8988T (cell line): ENCODE measurements at places on chromosomes 4 and X.

DNA sequence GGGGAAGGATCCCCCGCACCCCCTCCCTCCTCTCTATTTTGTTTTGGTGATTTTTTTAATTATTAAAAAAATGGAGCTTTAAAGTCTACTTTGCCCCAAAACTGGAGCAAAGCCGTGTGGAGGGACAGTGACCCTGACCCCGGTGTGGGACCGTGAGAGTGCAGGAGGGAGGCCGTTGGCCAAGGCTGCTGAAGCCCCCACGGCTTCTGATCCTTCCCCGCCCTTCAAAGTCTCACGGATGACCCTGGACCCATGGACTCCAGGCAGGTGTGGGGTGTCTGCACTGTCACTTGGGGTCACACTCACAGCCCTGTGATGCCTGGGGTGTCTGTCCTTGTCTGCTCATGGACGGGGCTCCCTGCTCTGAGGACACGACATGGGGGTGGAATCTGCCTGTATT is 133.3 kb downstream of the CPZ start:
- no peak for DNase-seq

- DNase-seq, result no peak
Observed at GRCh38 chr4:158458271-158458895, 63.3 kb upstream of the RXFP1 start.

DNA sequence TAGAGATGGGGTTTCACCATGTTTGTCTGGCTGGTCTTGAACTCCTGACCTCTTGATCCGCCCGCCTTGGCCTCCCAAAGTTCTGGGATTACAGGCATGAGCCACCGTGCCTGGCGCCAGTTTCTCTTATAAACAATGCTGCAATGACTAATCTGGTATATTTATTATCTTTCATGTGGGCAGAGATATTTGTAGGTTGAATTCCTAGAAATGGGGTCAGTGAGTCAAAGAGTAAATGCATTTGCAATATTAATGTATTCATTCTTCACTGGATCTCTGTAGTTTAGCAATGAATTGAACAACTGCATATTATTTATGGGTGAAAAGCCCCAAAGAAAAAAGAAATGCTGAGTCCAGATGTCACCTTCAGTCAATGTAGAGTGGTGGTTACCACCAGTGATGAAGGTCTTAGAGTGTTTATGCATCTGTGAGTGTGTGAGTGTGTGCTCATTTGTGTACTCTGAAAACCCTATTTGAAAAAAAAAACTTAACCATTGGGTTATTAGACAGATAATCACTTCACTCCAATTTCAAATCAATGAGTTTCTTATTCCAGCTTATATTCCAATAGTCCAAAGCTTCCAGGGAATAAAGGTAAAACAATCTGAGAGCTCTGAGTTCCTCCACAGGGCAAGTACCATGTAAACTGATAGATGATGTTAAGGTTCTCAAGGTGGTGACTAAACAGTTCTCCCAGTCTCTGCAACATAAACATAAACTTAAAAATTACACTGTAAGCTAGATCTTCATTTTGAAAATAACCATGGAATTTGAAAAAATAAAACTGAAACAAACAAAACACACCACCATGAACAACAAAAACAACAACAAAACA is 22.6 kb upstream of the CD38 start:
- DNase-seq, result no peak

GRCh38 chr4:56513517-56513916 is 7.9 kb downstream of the ARL9 start:
- no peak for DNase-seq

DNA sequence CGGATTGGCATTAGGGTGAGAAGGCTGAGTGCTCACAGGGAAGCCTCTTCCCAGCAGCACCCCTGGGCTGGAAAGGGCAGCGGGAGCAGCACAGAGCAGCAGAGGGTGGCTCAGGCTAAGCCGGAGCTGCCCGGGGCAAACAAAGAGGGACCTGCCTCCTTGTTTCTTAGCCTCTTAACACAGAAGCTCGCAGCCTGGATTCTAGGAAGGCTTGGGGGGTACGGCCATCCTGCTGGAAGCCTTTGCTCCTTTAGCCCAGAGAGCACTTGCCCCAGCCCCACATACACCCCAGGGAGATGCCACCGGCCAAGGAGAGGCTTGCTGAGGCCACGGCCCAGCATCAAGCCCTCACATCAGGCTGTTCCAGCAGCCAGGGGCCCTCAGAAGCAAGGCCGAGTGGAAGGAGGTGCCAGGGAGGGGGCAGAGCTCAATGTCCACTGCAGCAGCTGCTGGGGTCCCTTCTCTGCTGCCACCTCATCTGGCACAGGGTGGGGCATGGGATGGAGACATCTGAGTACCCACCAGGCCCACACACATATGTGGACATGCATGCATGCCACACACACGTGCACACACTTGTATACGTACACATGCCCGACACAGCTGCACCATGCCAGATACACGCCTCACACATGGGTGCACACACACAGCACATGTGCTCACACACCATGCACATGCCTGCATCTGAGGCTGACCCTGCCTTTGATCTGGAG is 20.3 kb upstream of the SPON2 start:
- DNase-seq, result peak; percentile 57

DNA sequence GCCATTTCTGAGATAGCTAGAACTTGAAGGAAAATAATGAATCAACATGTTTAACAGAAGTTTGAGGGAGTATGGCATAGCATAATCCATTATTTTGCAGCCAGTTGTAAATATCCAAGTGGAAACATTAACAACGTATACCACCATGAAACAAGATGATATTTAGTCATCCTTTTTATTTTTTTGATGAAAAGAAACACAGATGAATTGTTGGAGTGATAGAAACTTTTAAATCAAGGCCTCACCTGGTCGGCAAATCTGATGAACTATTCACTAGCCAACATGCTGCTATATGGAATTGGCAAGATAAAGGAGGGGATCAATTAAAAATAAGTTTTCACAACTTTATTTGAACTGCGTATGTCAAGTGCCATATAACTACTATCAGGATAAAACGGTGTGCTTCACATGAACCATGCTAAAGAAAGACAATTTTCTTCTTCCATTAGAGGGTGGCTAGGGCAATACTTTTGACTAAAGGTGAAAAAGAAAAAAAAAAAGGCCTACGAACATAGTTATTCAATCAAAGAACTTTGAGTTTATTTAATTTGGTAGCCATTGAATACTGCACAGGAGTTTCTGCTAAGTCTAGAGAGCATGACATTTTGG is 510.7 kb downstream of the SPOCK3 start:
- no peak for DNase-seq

DNA sequence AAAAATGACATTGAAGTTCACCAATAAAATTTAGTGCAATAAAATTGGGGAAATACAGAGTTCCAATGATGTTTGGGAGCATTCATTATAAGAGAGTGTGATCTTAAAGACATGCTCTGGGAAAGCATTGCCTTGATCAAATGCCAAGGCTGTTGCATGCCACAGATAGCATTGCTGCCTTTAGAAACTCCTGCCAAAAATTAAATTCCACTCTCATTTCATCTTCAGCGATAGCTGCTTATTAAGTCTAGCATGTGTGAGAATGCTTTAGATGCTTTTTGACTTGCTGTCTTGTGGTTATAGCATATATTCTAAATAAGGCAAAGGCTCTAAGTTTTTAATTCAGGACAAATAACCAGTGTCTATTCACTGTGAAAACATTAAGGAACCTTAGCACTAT is 49.3 kb downstream of the NPNT start:
- DNase-seq, result no peak

DNA sequence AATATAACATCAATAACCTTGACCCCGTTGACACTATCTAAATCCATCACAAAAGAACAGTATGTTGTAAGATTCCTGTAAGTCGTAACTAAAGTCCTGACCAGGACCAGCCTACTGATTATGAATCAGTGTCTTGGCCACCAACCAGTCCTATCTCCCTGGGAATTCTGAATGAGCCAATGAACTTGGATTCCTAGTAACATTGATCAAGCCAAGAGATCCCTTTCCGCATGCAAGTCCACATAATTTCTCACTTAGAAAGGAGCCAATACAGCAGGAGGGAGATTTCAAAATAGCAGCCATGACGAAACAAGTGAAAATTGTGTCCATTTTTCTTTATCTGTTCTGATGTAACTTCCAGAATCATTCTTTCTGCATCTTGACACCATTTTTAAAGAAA is 9.5 kb downstream of the XPNPEP2 start:
- DNase-seq, result no peak

DNA sequence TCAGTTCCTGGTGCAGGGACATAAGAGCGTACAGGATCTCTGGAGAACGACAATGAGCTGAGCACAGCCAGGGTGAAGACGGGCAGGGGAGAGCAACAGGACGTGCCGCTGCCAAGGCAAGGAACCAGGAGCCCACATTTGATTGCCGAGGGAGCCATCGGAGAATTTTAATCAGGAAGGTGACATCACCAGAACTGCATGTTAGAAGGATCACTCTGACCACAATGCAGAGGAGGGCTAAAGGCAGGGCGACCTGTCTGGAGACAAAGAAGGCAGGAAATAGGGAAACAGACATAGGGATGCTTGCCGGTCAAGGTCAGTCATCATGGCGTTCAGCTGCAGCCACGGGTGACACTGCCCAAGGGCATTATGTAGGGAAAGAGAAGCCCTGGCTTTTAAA is 81.4 kb downstream of the RBM47 start:
- no peak for DNase-seq

- DNase-seq, result no peak
Observed at GRCh38 chr4:184660978-184661377, 11.4 kb downstream of the PRIMPOL start.

GRCh38 chr4:140304346-140304745 is 69.1 kb upstream of the SCOC start:
- DNase-seq, result no peak

DNA sequence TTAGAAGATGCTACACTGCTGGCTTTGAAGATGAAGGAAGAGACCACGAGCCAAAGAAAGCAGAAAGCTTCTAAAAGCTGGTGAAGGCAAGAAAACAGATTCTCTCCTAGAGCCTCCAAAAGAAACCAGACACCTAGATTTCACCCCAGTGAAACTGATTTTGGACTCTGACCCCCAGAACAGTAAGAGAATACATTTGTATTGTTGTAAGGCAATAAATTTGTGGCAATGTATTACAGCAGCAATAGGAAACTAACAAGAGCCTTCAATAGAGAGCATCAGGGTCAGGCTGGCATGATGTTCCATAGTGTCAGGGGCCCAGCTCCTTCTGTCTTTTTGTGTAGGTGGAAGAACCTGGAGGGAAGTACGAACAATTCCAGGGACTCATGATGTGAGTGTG is 6.0 kb upstream of the TEC start:
- no peak for DNase-seq

DNA sequence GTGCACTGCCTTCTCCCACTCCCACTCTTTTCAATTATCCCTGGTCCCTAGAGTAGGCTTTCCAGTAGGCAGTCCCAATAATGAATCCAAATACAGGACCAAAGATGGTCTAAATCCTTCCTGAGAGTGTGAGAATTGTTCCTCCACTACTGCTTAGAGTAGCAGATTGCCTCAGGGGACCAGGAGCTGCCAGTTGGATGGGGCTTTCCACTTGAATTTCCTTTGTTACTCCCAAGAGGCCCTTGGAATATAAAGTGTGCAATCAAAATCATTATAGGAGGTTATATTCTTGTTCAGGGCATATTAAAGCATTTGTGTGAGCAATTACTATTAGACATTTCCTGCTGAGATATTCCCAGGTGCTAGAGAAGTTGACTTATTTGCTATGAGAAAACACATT is 156.6 kb upstream of the TLL1 start:
- DNase-seq, result no peak

DNA sequence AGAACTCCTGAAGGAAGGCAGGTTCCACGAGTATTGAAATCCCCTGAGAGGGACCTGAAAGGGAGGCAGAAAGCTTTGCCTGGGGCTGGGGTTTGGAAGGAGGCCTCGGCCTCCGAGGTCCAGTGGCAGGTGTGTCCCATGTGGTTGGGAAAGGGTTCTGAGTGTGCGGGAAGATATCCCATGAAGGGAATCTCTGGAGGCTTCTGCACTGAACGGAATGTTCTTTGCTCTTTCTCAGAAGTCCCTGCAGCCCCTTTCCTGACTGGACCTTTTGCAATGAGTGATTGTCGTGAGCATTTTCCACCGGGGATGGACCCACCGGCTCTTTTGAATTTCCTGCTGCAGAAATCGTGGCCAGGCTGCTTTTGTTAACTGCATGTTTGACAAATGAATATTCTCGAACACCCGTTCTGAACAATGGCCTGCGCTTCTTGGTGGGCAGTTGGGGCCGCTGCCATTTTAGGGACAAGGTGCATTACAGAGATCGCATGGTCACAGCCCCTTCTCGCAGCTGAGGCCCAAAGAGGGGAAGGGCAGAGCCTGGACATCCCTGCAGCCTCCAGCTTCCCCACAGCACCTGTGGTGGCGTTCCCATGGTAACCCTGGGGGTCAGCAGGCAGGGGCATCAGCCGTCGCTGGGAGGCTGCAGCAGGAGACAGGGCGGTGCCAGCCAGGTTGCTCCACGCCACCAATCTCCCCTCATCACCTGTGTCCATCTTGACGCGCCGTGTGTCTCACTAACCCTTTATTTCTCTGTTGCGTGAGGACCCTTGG is 18.3 kb upstream of the HTRA3 start:
- DNase-seq, result no peak

DNA sequence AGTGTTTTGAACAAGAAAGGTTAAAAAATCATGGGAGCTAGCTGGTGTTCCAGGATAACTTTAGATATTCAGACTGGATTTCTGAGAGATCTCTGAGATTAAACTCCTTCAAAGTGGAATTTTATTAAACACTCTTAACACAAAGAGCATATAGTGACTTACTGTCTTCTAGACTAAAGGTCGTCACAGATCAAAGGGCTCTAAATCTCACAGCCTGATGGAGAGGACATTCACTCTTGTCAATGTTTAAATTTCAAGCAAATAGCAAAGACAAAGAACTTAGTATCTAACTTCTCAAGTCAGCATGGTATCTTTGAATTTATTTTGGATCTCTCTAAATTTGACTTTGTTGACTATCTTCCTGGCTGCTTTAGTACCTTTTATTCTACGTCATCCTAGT is 53.7 kb upstream of the NUDT6 start:
- no peak for DNase-seq

DNA sequence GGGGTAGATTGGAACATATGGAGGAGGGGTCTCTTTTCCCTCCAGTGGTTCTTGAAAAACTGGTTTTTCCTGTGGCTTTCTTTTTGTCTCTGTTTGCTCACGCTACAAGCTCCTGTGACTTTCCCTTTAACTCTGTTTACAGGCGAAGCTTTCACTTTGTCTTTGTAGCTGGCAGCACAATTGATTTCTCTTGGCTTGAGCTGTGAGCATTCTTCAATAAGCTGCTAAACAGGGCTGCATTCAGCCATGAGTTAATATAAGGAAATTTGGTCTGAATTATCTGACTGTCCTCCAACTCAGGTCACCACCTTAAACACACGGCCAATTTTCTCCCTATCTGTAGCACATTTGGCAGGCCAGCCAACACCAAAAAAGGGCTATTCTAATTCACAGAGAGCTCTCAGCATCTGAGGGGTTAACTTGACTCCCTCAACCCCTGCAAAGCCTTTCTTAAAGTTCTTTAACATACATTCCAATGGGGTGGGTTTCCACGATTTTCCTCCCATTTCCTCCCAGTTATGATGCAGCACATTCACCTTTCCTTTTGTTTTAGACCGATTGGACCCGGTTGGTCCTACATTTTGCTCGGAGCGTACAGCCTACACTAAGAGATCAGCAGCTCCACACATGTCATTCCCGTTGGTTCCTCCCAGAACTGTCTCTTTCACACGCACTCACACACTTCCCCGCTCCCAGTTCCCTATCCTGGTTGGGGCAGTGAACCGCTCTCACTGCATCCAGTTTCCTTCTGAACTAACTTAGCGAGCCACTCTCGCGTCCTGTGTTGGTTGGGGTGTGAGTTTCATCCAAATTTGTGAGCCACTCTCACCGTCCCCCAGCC is 45.4 kb downstream of the UGT2A3 start:
- no peak for DNase-seq
